ENCODE measurements at places on chromosomes 2 and 18. TPM values are rescaled to one million over a fixed set of nuclear protein-coding genes. Genes with fewer than 3 reads are reported as not detected.

DNA sequence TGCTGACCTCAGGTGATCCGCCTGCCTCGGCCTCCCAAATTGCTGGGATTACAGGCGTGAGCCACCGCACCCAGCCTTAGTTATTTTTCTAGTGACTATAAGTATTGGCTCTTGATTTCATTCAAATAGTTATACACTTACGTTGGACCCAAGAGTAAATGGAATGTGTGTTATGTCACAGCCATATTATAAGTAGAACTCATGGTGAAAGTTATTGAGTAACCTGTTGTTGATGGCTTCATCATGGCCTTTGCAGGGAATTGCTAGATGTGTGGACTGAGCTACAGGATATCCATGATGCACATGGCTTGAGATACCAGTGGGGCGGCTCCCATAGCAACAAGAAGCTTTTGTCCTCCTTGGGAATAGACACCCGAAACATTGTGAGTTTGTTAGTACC, 44.7 kb downstream of the AFTPH start:
- no peak for DNase-seq

DNA sequence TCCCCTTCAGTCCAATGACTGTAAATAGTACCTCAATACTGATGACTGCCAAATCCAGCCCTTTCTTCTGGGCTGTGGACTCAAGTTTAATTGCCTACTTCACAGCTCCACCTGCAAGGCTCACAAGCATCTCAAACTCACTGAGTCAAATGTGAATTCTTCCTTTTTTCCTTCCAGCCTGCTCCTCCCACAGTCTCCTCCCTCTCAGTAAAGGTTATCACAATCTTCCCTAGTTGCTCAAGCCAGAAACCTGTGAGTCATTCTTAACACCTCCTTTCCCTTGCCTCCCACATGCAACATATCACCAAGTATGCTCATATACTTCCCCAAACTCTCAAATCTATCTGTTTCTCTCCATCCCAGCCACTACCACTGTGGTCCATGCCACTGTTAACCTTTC, 3.7 kb upstream of the MFSD6 start:
- no peak for DNase-seq

- no peak for DNase-seq
Observed at GRCh38 chr2:164881524-164881923, 39.9 kb upstream of the COBLL1 start.

- DNase-seq, result no peak
Observed at GRCh38 chr2:38214209-38214717, 138.3 kb upstream of the CYP1B1 start.

DNA sequence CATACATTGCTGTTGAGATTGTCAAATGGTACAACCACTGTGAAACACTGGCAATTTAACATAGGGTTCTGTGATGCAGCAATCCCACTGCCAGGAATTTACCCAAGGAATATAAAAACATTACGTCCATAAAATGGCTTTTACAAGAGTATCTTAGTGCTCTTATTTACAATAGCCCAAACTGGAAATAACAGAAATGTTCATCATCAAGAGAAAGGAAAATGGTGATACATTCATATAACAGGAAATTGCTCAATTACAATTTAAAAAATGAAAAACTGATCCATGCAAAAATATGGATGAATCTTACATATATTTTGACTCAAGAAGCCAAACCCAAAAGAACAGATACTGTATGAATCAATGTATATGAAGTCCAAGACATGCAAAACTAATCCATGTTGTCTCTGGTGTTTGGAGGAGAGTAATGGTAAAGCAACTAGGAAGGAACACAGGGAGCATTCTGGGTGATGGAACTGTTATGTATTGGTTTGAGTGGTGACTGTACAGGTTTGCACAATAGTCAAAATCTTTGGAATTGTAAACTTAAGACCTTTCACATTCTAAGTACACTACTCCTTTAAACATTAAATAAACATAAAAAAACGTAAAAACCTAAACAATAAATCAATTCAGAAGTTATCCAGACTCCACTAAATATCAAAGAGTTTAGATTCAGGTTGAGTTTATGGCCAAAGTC, 104.8 kb upstream of the WDR75 start:
- no peak for DNase-seq

- DNase-seq, result no peak
Observed at GRCh38 chr2:210544831-210545230, 11.6 kb upstream of the CPS1 start.

- DNase-seq, result no peak
Observed at GRCh38 chr2:65557616-65558573, 125.5 kb upstream of the SPRED2 start.

- no peak for DNase-seq
Observed at GRCh38 chr2:73614105-73614504, 28.1 kb downstream of the NAT8 start.

- no peak for DNase-seq
Observed at GRCh38 chr2:42566837-42567321, 1.6 kb upstream of the MTA3 start.

DNA sequence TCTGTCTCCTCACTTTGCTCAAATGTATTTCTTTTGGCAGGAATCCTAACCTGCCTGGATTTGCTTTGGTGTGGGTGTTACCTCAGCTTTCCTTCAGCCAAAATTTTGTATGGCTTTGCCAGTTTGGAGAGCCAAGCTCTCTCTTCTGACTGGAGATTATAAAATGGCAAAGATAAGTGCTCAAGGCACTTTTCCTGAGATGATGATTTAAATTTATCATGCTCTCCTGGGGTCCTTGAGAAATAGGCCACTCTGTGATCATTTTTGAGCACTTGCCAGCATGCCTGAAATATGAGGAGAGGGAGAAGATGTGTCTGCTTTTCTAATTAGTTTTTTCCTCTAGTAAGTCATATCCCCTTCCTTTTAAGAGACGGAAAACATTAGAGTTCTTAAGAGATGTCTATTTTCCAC, 683.0 kb downstream of the SLC4A3 start:
- DNase-seq, result no peak

DNA sequence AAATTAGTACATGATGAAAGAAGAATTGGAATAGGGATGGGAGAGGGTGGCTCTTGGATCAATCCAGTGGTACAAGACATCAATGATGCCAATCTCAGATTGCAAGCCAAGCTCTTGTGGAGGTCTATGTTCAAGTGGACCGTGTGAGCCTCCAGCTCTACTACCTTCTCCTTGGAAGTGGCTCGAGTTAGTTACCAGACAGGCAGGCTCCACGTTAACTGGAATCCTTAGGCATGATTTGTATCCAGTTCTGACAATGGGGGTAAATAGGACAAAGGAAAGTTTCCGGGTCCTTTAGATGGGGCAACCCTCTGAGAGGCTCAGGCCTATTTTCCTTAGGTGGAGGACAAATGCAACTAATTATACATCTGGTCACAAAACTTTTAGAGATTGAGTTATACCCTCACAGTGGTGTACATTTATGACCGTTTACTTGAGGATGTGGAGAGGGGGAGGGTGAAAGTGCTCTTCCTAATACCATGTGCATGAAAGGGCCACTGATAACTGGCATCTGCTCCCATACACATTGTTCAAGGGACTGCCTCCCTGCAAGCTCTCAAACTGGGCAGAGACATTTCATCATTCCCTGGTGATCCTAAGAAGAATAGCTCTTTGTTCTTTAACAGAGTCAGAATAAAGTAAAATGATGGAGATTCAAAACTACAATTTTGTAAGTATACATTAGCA, 180.2 kb downstream of the SOCS6 start:
- no peak for DNase-seq

GRCh38 chr18:54606835-54607212, 15.8 kb downstream of the DYNAP start:
- no peak for DNase-seq

- no peak for DNase-seq
Observed at GRCh38 chr2:54161660-54162424, 46.4 kb downstream of the ACYP2 start.

DNA sequence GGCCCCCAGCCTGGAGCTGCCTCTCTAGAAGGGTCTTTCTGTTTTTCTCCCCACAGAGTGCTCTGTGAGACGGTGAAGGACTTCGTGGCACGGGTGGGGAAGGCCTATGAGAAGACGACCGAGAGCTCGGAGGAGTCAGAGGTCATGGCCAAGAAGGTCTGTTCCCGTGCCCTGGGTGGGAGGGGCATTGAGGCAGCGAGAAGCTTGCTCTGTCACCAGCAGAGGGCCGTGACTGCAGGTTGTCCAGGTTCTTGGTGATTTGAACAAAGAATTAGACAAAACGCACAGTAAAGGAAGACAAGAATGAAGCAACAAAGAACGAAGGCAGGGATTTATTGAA, 93.9 kb downstream of the DGKD start:
- peak; percentile 70 for DNase-seq

DNA sequence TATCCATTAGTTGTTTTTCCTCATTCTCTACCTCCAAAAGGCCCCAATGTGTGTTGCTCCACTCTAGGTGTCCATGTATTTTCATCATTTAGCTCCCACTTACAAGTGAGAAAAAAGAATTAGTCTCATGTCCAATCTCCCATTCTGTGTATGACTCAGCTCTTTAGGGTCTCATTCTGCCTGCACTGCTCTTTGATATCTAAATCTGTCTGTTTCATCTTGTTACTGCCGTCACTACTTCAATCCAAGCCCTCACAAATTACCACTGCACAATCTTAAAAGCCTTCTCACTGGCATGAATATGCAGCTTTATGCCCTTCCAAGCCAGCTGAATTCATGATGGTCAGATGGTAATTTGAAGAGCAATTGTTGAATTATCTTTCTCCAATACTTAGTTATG, 480.5 kb downstream of the TRIB2 start:
- DNase-seq, result no peak

DNA sequence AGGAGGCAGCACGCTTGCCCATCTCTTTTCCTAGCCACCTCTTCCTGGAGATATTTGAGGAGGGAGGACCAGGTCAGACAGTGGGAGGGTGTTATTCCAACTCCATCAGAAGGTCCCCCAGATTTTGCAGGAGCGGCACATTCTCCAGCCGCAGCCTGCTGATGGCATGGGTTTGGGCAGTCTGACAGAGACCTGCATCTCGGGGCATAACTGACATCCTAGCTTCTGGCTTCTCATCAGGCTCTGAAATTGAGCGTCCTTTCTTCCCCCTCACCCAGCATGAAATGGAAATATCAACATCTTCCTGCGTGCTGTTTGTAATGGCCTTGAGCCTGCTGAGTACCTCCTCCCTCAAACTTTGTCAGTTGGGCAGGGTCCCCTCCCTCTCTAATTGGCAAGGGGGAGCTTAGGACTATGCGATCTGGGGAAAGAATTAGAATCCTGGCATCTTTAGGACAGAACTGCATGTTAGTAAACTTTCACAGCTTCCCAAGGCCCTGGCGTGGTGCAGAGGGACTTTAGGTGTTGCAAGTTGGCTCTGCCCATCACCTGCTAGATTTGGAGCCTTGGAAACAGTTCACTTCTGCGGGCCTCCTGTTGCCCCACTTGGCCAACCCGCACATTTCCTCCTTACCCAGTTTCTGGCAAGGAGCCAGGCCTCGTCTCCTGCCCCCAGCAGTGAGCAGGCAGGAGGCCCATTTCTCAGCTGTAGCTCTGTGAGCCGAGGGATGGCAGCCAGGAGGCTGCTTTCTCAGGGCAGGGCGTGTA, 2.2 kb downstream of the ITM2C start:
- no peak for DNase-seq

GRCh38 chr2:45780541-45781463, 129.3 kb downstream of the PRKCE start:
- DNase-seq, result no peak

GRCh38 chr2:48759682-48760081, 4.2 kb upstream of the LHCGR start:
- DNase-seq, result no peak

DNA sequence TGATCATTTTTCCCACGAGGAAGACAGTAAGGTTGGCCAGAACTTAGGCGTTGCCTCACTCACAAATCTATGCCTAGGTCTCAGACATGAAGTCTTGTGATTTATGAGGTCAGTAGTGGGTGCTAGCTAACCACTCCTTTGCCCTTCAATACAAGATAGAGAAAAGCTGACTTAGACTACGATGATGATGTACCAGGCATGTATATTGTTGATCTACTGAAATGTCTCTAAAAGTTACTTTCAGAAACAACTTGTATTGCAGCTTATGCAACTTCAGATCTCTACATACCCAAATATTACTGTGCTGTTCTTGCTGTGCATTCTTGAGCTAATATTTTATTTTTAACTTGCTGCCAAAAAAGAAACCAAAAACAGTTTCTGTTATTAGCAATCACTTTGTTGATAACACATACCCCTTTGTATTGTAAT, 30.6 kb downstream of the MAPRE2 start:
- DNase-seq, result no peak

DNA sequence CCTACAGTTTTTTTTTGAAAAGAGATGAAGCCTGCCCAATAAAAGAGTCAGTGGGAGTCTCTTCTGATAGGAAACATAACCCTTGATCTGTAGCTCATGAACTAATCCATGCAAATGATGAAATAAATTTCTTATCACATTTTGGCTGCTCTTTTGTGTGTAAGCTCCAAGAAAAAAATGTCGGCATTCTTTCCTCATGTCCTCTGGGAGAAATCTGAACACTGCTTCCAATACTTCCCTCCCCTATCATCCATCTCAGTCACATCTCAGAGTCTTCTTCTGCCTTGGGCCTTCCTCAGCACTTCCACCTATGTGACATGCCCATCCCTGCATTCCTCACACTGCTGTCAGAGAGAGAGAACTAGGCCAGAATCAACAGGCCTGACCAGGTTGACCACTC, 395.7 kb upstream of the ST6GAL2 start:
- no peak for DNase-seq

GRCh38 chr2:232886176-232886575, 16.1 kb downstream of the SNORC start:
- peak; percentile 50 for DNase-seq

DNA sequence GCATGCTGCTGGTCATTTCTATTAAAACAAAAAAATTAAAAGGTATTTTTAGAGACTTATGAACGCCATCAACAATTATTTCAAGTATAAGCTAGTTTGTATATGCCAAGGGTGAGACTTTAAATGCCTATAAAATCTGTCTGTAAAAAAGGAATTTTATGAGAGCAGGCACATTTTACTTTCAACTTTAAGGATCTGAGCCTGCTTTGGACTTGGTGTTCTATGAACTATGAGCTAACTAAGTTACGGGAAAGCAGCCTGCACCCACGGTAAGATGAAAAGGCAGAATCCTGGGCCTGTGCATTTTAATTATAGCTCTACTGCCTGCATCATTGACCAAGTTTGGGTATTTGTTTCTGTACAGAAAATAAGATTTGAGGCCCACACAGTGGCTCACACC, 95.4 kb downstream of the PLEKHM3 start:
- no peak for DNase-seq

- no peak for DNase-seq
Observed at GRCh38 chr2:67579216-67579615, 182.1 kb downstream of the ETAA1 start.

Gene SMCHD1
- total RNA-seq, result 50.8 TPM

Gene DSEL
- 11.6 TPM for total RNA-seq

Gene FLACC1
- 4.3 TPM for total RNA-seq

Gene ZNF236
- 14.2 TPM for total RNA-seq

Gene ITGA4
- 12.4 TPM for total RNA-seq

Gene C18orf54
- total RNA-seq, result 2.4 TPM

Gene MYOM1
- total RNA-seq, result 32.0 TPM

Gene CFAP221
- 3.2 TPM for total RNA-seq

Gene SRD5A2
- total RNA-seq, result not detected

Gene LYG1
- 0.97 TPM for total RNA-seq

Gene RTP5
- not detected for total RNA-seq

Gene POTEI
- not detected for total RNA-seq

Gene IL1RL1
- total RNA-seq, result 15.8 TPM
